Parietal lobe (tissue), 2 donors: ENCODE measurements at places on chromosomes 4 and X. TPM values are rescaled to one million over a fixed set of nuclear protein-coding genes. Genes with fewer than 3 reads are reported as not detected.

IL2 gene
- total RNA-seq: not detected

NUDT10 gene
- 36.3 TPM for total RNA-seq

SH3RF1 gene
- 12.8 TPM for total RNA-seq

TECRL gene
- total RNA-seq: 0.31 TPM

HMX1 gene
- total RNA-seq: 0.63 TPM

CCSER1 gene
- 336 TPM for total RNA-seq

SULT1E1 gene
- 2.8 TPM for total RNA-seq

PLAC8 gene
- total RNA-seq: not detected

PRRG1 gene
- 5.0 TPM for total RNA-seq

SLC6A14 gene
- not detected for total RNA-seq

PABPC1L2A gene
- 0.94 TPM for total RNA-seq

PARM1 gene
- 7.5 TPM for total RNA-seq

SH2D1A gene
- not detected for total RNA-seq

EGF gene
- 0.31 TPM for total RNA-seq

CLDN22 gene
- total RNA-seq: not detected

ARMCX5 gene
- 49.5 TPM for total RNA-seq

XKRX gene
- total RNA-seq: not detected

SPANXB1 gene
- not detected for total RNA-seq

GPRASP2 gene
- 79.2 TPM for total RNA-seq

SYTL4 gene
- 1.3 TPM for total RNA-seq

FAM149A gene
- 39.8 TPM for total RNA-seq

SPANXN3 gene
- not detected for total RNA-seq

BLOC1S4 gene
- 12.5 TPM for total RNA-seq

PDE5A gene
- total RNA-seq: 11.9 TPM

MGAT4D gene
- not detected for total RNA-seq

GAB3 gene
- total RNA-seq: 0.94 TPM

SHROOM2 gene
- 21.9 TPM for total RNA-seq

UBQLN2 gene
- 34.7 TPM for total RNA-seq

PRR32 gene
- not detected for total RNA-seq

AFF2 gene
- 124 TPM for total RNA-seq

MAGEC2 gene
- total RNA-seq: not detected

NAP1L3 gene
- total RNA-seq: 91.7 TPM

TLR10 gene
- 0.63 TPM for total RNA-seq
